ENCODE measurements at places on chromosomes 3 and 15.
A peak's percentile ranks its signal among the peaks of the same experiment; 100 is the strongest.

- no peak for DNase-seq
These were observed 12.9 kb upstream of the CPNE9 start for GRCh38 chr3:9690451-9691450.

DNA sequence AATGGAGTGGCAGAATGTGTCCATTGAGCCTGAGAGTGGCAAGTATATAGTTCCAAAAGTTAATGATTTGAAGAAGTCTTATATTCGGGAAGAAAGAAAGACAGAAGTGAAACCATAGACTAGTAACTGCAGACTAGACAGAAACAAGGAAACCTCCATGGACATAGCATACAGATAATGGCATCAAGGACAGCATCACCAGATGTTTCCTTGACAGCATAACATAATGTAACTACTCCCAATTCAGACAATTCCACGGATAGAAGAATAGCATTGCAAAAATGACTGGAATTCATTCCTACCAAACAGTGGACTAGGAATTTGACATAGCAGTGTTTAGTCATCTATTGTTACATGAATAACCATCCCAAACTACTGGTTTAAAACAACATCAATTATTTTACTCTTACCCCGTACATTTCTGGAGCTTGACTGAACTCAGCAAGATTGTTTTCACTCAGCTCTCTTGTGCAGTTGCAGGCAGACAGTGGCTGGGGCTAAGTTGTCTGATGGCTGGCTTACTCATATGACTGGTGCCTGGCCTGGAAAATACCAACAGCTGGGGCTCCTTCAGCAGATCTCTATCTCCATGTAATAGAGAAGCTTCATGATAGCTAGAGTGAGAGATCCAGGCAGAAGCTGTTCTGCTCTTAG is 109.7 kb upstream of the GADL1 start:
- DNase-seq, result no peak

DNA sequence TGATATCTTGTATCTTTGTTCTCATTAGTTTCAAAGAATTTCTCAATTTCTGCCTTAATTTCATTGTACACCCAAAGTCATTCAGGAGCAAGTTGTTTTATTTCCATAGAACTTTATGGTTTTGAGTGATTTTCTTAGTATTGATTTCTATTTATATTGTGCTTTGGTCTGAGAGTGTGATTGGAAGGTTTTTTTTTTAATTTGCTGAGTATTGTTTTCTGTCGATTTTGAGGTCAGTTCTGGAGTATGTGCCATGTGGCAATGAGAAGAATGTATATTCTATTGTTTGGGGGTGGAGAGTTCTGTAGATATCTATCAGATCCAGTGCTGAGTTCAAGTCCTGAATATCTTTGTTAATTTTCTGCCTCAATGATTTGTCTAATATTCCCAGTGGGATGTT is 138.4 kb downstream of the MOBP start:
- no peak for DNase-seq

GRCh38 chr15:90074023-90074422 is 28.2 kb downstream of the IDH2 start:
- no peak for DNase-seq

DNA sequence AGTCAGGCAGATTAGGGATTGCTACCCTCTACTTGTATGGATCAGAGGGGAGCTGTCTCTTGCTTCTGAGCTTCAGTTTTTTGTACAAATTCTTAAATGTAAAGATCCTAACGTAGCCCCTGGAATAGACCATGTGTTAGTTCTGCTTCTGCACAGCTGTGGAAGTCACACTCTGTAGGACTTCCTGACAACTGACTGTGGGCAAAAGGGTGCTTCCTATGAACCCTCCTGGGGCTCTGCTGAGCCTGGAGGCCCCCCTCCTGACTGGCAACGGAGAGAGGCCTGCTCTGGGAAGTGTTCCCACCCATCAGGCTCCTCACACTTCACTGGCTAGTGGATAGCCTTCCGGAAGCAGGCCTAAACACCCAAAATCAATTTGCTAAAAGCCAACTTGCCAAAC is 131.0 kb downstream of the RPLP1 start:
- no peak for DNase-seq

DNA sequence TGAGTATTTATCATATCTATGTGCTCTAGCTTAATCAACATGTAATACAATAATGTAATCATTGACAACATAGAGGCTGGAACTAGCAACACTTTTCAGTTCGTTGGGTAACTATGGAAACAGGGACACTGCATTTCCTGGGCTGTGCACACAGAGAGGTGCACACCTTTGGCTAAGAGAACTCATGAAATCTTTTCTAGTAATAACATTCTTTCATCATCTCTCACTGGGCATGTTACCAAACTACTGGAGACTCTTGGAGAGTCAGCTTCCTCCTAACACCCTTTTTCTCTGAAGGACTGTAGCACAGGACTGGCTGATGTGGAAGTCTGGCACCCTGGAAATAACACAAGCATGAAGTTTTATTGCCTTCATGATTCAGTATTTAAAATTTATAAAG is 135.6 kb downstream of the KCNMB2 start:
- peak; percentile 24 for DNase-seq

- no peak for DNase-seq
These were observed 5.6 kb downstream of the PIK3CB start for GRCh38 chr3:138829097-138829496.

GRCh38 chr15:78129077-78129750 is 2.0 kb downstream of the CIB2 start:
- DNase-seq, result no peak

- DNase-seq, result no peak
These were observed 4.4 kb downstream of the NR2F2 start for GRCh38 chr15:96334705-96335410.

- DNase-seq, result peak; percentile 95
These were observed 49.0 kb downstream of the CLDN11 start for GRCh38 chr3:170467571-170468147.

DNA sequence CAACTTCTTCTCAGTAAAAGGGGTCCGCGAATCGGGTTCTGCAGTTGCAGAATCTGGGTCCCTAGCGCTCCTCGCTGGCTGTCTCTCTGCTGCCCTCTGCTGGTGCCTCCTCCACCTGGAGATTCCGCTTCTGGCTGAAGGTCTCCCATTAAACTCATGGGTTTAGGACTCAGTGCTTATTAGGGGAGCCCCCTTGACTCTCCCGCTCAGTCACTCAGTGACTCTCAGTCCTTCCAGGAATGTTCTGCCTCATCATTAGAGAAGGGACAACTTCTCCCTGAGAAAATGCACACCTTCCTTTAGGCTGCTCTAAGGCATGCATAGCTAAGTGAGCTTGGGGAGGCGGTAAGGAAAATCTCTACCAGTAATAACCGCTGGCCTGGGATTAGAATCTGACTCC is 7.1 kb downstream of the CPN2 start:
- peak; percentile 27 for DNase-seq

DNA sequence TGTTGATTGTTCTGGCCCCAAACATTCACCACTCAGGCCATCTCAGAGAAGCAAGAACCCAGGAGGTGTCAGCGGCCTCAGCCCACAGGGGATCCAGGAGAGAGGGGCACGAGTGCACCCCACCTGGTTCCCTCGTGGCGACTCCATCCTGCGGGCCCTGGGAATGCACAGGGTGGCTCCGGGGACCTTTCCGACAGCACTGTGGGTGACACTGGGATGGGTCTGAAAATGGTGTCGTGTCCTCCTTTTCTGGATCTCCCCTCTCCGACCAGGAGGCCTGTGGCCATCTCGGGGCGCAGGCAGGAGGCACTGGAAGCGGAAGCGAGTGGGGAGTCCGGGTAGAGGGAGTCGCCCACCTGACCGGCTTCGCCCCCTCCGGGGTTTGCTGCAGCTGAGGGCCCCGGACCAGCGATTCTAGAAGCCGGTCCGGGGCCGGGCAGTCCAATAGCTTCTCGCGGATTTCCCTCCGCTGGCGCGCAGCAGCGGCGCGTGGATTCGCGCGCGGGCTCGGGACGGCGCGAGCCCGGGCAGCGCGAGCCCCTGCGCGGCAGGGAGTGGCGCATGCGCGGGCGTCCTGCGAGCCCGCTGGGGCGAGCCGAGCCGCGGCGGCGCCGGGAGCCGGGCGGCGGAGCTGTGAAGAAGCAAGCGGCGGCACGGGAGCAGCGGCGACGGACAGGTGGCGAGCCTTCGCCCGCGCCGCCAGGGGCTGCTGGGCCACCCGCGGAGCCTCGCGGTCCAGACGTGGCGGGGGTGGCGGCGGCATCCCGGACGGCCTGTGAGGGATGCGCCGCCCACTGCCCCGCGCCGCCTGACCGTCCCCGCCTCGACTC is at the start of gene DOCK3:
DOCK3 (plus strand) TSS at position 579 of the 830 bp plus-strand sequence. CDS start 337 bp downstream, outside the sequence.
- peak; percentile 71 for DNase-seq

- no peak for DNase-seq
These were observed 2.4 kb downstream of the HTD2 start for GRCh38 chr3:58308728-58309127.

GRCh38 chr3:142013993-142014392 is 135.4 kb downstream of the TFDP2 start:
- DNase-seq, result no peak

- no peak for DNase-seq
These were observed 29.3 kb upstream of the SLC28A1 start for GRCh38 chr15:84855136-84855535.
